Activated CD8-positive, alpha-beta memory T cell treated with anti-CD3 and anti-CD28 coated beads for 48 hours (primary cell): ENCODE measurements at places on chromosomes 1 and 21.

DNA sequence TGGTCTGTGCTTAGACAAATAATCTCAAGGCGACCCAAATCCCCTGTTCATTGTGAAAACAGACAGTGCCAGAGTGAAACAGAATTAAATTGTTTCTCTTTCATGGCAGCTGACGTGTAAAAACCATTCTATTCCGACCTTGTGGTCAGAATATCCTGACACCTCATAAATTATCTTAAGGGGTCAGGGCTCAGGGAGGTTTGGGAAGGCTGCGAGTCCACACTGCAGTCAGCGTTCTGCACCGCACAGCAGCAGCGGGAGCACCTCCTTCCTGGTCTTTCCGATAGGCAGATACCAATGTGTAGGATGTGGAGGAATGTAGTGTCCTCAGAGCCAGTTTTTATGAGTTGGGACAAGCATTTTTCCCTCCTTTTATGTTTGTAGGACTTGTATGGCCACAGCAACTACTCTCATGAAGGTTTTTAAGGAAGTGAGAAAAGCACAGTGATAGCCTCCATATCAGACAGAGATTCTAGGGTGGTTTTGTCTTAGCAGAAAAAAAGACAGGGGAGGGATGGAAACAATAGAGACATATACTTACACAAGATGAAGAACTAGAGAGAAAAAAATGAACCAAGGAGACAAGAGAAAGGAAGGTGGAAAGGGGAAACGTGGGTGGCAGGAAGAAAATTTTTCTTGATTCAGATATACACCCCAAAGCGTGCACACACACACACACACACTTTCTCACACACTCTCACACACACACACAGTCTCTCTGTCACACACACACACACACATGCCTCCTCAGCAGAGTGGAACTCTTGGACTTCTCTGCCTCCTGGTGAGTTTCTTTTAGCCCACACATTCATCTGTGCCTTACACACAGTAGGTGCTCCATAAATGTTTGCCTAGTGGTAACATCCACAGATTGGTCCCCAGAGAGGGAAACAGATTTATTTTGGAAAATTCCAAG lies 68.6 kb downstream of the NTMT2 start:
- DNase-seq = no peak

- DNase-seq = no peak
Observed at GRCh38 chr1:192802406-192802805, 6.4 kb upstream of the RGS2 start.

DNA sequence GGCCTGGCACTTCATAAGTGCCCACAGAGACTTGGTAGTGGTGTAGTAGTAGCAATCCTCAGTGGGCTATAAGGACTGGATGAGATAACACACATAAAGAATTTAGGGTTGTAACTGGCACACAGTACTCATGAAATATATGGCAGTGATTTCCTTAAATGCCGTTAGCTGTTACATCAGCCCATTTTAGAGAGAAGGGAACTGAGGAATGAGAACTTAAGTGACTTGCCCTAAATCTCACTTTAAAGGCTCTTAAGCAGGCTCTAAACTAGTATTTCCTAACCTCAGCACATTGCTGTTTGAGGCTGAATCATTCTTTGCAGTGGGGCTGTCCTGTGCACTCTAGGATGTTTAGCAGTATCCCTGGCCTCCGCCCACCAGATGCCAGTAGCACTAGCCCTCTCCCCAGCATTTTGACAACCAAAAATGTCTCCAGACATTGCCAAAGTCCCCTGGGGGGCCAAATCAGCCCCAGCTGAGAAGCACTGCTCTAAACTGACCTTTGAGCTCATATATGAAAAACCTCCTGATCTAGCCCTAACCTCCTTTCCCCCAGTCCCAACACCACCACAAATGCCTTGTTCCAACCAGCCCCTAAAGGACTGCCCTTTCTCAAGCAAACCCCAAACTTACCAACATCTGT lies 11.6 kb downstream of the CAMK2N1 start:
- DNase-seq = no peak

GRCh38 chr1:216902669-216903381 lies 179.6 kb upstream of the ESRRG start:
- DNase-seq = no peak

- no peak for DNase-seq
Observed at GRCh38 chr21:21182401-21183010, 184.3 kb downstream of the NCAM2 start.

- DNase-seq = no peak
Observed at GRCh38 chr1:230982696-230983095, 3.8 kb downstream of the ARV1 start.

GRCh38 chr1:47865881-47866535 lies 131.2 kb downstream of the TRABD2B start:
- no peak for DNase-seq

DNA sequence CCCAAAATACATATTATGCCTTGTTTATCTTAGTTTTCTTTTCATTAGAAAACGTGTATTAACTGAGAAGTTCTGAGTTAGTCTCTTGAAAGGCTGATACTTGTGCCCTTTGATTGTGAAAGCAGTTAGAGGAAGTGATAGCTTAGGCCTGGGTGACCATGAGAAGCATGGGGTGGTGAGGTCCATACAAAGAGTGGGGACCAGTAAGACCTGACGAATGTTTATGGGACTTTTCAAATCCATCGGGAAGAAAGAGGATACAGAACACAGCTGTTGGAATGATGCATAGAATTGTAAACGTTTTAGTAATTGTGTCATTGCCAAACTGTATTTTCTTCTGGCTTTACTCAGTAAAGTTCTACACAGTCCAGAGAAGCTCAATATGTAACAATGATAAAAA lies 259.8 kb downstream of the LMO4 start:
- DNase-seq = no peak

- DNase-seq = no peak
Observed at GRCh38 chr21:15192243-15192642, 127.4 kb upstream of the NRIP1 start.

GRCh38 chr21:37153935-37154350 lies 80.9 kb downstream of the TTC3 start:
- DNase-seq = no peak

DNA sequence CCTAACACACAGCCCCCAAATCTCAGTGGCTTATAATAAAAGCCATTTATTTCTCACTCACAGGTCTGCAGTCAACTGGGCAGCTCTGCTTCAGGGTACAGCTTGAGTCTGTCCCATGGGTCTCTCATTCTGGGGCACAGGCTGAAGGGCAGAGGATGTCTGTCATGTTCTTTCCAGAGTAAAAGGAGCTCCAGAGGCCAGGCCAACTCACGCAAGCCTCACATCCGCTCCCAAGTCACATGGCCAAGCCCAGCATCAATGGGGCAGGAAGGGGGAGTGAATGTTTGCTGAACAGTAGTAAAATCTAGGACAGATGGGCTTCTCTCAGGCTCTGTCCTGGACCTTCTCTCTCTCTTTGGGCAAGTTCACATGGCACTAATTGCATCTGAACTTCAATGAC lies 7.1 kb upstream of the SSBP3 start:
- DNase-seq = no peak

GRCh38 chr1:211788626-211789025 lies 41.9 kb downstream of the LPGAT1 start:
- no peak for DNase-seq

- DNase-seq = no peak
Observed at GRCh38 chr1:238652346-238652968, 733.9 kb upstream of the CHRM3 start.

GRCh38 chr1:223235091-223235490 lies 92.0 kb upstream of the TLR5 start:
- DNase-seq = no peak

GRCh38 chr1:109751531-109752260 lies 10.9 kb upstream of the GSTM3 start:
- DNase-seq = no peak

DNA sequence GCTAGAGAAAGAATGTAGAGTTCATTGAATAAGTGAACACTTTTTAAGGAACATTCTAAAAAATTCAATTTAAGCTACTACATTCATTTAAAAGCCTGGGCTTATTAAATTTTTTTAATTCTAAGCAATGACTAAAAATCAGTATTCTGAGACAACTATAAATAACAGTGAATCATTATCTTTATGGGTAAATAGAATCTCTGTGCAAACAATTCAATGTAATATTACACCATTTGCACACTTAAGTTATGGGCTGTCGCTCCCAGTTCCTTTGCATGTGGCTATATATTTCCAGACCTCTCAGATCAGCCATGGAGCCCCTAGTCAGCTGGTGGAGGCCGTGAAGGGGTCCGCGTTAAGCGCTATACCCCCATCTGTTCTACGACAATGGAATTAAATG lies 65.1 kb downstream of the KCNK1 start:
- DNase-seq = no peak

DNA sequence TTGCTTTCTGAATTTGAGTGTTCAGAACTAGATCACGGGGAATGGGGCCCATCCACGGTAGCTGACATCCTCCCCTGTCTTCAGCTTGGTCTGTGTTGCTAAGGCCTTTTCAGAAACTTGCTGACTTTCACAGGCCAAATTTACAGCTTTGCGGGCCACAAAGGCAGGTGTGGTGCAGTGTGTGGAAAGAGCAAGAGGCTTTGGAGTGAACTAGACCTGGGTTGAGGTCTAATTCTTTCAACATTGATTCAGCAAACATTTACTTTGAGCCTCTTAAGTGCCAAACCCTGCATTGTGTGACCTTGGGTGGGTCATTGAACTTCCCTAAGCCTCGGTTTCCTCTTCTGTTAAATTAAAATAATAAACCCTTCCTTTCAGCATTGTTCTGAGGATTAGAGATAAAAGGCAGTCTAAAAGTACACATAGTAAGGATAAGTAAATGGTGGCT lies 24.3 kb downstream of the STPG1 start:
- DNase-seq = no peak

- DNase-seq = no peak
Observed at GRCh38 chr1:52054496-52055065, 410 bp downstream of the TXNDC12 start.

DNA sequence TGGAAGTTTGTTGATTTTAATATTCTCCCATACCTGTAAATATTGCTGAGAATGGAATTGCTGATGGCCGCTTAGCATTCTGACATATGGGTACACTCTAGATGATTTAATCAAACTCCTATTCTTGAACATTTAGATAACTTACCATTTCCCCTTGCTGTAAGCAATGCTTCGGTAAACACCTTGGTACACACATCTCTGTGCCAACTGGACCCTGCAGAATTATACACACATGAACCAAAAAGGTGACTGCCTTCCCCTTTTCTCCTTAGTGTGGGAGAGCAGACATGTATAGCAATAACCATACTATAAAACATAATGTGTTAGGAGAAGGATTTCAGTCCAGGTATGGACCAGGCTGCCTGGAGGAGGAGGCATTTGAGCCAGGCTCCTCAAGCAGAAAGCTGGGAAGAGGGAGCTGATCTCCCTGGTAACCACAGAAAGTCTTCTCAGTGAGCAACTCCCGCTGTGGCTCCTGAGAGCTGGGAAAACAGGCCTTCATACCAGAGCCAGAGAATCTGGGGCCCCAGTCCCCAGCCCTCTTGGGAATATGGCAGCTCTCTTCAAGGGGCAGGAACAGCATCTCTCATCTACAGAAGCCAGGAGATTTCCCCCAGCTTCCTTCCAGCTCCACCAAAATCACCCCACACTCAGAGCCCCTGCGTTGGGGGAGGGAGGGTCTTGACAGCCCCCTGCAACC lies 33.9 kb upstream of the CSF1 start:
- DNase-seq = no peak

DNA sequence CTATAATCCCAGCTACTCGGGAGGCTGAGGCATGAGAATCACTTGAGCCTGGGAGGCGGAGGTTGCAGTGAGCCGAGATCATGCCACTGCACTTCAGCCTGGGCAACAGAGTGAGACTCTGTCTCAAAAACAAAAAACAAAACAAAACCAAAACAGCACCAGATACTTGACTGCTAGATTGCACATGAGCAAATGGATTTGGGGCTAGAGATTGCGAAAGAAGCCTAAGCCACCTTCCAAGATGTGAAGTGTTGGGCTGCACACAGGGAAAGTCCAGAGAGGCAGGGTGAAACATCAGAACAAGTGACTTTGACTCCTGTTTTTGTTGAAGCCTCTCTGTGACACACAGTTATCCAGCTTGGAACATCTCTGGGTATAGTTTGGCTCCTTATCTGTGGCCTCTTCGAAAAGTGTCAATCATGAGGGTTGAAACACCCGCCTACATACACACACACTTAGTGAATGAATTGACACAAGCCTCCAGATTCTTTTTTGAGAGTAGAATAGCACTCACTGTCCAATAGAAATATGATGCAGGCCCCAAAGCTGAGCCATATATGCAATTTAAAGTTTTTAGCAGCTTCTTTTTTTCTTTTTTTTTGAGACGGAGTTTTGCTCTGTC lies 34.2 kb upstream of the GPR137B start:
- DNase-seq = no peak

DNA sequence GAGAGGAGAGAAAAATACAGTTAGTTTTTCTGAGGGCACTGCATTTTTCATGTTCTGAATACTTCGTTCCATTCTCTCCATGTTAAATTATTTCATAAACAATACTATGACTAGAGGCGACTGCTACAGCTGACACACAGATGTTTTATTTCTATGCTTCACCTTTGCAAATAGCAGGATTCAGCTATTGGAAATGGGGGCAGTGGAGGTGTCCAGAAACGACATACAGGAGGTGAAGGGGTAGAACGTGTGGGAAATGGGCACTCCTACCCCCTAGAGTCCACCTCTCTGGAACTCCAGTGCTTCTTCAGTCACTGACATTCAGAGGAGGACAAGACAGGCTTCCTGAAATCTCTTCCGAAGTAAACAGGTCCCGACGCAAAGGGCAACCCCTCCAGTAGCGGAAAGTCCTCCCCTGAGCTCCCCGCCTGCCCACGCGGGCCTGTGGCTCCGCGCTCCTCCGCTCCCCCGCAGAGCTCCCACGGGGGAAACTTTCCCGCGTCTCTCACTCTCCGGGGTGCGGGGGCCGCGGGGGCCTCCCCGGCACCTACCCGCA lies 480 bp downstream of the DPYD start:
- DNase-seq = peak; percentile 6

DNA sequence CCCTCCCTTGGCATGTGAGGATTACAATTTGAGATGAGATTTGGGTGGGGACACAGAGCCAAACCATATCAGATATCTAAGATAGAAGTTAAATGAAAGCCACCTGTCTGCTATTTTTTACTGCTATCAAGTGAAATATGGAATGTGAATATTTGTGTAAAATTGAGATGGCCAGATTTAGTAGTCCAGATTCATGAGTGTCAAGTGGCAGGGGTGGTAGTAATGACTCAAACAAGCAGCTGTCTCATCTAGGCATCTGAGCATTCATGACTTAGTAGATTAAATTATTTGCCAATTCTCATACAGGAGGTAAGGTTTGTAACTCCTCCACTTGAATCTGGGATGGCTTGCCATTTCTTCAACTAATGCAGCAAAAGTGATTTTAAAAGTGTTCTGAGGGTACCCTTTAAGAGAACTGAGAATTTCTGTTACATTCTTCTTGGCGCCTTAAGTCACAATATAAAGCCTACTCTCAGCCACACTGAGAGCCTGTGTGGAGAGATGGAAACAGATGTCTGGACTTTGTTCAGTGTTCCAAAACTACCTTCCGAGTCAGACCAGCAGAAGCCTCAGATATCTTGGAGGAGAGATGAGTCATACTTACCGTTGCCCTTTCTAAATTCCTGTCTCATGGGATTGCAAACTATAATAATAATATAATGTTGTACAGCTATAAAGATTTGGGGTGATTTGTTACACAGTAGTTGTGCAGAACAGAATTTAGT lies 1065.6 kb upstream of the TMPRSS15 start:
- DNase-seq = no peak

GRCh38 chr1:85396194-85396593 lies 68.8 kb downstream of the DDAH1 start:
- DNase-seq = no peak

- DNase-seq = no peak
Observed at GRCh38 chr1:150876119-150876454, 312 bp downstream of the ARNT start.
